ENCODE measurements at places on chromosomes 11 and 22. TPM values are rescaled to one million over a fixed set of nuclear protein-coding genes. Genes with fewer than 3 reads are reported as not detected.

Gene SEPTIN5
- total RNA-seq = 68.3 TPM

Gene BTBD18
- not detected for total RNA-seq

Gene MPZL3
- total RNA-seq = 16.5 TPM

Gene ISX
- total RNA-seq = not detected

Gene KRTAP5-1
- not detected for total RNA-seq

Gene UBQLN3
- not detected for total RNA-seq

Gene ANGPTL5
- not detected for total RNA-seq

Gene PHF21B
- total RNA-seq = not detected

Gene SORL1
- 12.9 TPM for total RNA-seq

Gene CENATAC
- 7.0 TPM for total RNA-seq

Gene PAMR1
- total RNA-seq = 4.5 TPM

Gene C11orf52
- total RNA-seq = 5.9 TPM

Gene IGSF22
- total RNA-seq = not detected

Gene IL10RA
- not detected for total RNA-seq

Gene ELF5
- total RNA-seq = 0.74 TPM

Gene ALDH3B2
- 43.2 TPM for total RNA-seq
